Ascending aorta (tissue), 2 donors: ENCODE measurements at places on chromosomes 12 and 14.

- DNase-seq = no peak
These were observed 82.3 kb downstream of the SLC38A4 start for GRCh38 chr12:46743456-46743855.

GRCh38 chr12:19683178-19683927 lies 244.1 kb downstream of the AEBP2 start:
- no peak for DNase-seq

GRCh38 chr12:1795221-1795784 lies 25.1 kb upstream of the LRTM2 start:
- peak; percentile 63 for DNase-seq

- DNase-seq = no peak
These were observed 136.8 kb downstream of the SYT1 start for GRCh38 chr12:79001404-79001803.

DNA sequence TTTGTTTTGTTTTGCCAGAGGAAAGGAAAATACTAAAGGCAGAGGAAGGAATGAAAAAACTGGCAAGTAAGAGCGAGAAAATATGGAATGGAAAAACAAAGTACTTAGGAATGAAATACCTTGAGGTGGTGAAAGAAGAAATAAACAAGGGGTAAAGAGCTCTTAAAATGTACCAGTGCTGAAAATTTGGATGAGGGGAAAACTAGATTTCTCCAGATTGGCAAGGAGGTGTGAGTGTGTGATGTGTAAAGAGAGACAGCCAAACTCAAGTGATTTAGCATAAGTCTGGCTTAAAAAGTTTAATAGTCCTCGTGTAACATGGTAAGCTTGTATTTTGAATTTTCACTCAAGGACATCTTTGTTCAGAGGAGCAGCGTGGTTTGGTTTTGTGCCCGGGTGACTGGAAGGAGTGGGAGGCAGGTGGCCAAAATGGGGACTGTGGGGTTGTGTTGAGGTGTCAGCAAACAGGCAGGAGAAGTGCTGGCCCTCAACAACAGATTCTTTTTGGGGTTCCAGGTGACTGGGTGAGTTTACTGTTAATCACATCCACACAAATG lies 102.7 kb downstream of the DACT1 start:
- no peak for DNase-seq
